AG04450 (cell line): ENCODE measurements at places on chromosomes 2 and 18. TPM values are rescaled to one million over a fixed set of nuclear protein-coding genes. Genes with fewer than 3 reads are reported as not detected.
A peak's percentile ranks its signal among the peaks of the same experiment; 100 is the strongest.

DSG2 gene
- polyA plus RNA-seq: 0.56 and 0.84 TPM in 2 replicates

DNA sequence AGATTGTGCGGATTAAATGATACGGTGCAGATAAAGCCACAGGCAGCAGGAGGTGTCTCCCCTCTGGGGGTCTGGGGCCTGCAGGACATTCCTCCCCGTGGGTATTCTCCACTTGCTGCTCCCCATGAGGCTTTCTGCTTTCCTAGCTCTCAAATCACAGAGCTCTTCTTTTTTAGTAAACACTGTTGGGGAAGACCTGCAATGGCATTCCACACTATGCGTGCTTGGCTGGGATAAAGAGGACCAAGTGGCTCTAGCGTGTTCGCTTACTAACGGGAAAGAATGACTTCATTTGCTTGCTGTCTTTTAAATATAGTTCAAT is 146.5 kb downstream of the DDX1 start:
- DNase-seq: no peak

HOXD1 gene
- polyA plus RNA-seq: not detected in 2 replicates

DNA sequence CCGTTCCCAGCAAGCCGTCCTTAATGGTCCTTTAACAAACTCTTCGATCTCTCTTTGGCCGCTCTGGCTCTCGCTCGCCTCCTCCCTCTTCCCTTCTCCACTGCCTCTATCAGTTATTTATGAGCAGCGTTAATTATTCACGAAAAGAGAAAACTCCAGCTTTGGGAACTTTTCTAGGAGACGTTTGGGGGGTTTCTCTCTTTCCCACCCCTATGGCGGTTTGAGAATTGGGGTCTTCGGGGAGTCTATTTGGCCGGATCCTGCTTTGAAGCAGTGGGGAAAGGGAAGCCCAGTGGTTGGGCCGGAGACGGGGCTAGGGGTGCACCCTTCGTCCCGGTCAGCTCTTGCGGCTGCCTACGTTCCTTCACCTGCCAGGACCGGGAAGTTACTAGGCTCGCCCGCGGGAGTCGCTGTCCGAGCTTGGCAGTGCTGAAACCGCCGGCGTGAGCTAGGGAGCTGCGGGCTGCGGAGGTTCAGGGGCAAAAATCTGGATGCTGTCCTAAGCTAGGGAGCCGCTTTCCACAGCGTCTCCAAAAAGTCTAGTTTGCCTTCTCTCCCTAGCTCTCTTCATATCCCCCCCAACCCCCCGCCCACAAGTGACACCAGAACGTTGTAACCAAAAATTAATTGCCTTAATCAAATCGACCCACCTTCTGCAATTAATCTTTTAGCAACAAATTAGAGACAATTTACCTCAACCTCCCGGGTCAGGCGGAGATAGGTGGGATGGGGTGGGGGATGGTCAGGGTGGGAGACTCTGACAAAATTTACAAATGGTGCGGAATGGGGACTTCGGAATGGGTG is 8.9 kb upstream of the SKOR2 start:
- no peak for DNase-seq

DNA sequence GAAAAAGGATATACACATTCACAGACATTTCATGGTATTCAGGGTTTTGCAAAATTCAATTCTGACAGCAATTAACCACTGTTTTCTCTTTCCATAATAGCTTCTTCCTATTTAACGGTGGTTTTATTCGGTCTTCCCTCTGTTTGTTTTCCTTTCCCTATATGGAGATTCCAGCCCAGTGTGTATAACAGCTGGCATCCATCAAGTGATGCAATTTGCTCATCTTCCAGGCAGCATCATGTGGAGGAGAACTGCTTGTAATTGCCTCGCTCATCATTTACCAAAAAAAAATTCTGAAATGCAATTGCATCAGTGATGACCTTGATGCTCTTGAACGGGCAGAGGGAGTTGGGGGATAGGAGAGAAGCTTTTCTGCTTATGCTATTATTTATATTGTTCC is 165.9 kb upstream of the PGAP1 start:
- peak; percentile 83 for DNase-seq

DNA sequence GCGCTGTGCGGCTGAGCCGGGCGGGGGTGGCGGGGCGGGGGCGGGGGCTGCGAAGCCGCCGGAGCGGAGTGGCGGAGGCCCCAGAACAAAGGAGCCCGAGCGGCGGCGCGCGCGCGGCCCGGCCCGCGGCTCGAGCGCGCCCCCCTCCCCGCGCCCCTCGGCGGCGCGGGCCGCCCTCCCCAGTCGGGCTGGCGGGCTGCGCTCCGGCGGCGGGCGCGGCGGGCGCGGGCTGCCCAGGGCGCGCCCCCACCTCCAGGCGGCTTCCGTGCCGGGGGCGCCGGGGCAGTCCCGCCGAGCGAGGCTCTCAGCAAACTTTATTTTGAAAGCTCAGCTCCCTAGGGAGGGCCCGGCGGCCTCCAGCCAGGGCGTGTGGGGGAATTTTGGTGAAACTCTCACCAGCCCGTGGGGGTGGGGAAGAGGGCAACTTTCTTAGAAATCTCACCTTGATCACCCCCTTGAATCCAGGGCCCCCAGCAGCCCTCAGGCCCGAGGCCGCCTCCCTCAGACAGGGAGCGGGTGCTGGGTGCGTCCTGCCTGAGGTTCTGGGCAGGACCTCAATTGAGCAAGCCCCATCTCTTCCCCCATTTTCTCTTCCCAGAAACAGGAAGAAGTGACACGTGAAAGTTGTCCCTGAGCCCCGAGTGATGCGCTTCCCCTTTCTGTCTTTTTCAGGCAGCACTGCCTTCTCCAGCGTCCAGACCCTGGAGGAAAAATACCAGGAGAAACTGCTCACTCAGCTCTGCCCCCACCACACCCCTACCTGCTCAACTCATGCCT is 786 bp downstream of the TET3 start:
- no peak for DNase-seq
